ENCODE measurements at places on chromosomes 5 and 9.

DNA sequence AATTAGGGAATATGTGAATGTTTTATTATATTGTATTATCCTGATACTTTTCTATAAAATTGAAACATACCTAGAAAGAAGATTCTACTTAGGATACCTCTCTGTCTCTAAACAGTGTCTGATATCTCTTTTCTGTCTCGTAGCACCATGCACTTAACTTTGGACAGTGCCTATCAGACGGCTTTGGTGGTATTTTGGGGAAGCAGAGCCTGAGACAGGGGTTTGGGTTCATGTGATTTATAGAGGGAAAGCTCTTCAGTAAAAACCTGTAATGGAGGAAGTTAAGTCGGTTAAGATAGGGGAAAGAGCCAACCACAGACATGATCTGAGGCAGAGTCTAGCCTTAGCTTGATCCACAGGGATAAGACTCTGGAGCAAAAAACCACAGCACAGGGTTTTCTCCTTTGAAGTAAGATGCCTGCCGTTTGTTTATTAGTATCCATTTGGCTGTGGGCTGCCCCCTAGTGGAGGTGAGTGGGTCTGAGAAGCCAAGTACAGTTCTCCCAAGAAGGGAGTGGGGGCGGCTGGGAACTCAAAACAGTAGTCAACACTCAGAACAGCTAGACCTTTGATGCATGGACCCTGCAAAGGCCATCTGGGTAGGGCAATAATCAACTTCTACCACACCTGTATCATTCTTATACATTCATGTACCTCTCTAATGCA lies 141.2 kb upstream of the ASTN2 start:
- peak; percentile 52 for DNase-seq

GRCh38 chr9:107249131-107249533 lies 33.9 kb upstream of the RAD23B start:
- DNase-seq, result no peak

GRCh38 chr9:113998525-113999255 lies 79.4 kb downstream of the AMBP start:
- no peak for DNase-seq

DNA sequence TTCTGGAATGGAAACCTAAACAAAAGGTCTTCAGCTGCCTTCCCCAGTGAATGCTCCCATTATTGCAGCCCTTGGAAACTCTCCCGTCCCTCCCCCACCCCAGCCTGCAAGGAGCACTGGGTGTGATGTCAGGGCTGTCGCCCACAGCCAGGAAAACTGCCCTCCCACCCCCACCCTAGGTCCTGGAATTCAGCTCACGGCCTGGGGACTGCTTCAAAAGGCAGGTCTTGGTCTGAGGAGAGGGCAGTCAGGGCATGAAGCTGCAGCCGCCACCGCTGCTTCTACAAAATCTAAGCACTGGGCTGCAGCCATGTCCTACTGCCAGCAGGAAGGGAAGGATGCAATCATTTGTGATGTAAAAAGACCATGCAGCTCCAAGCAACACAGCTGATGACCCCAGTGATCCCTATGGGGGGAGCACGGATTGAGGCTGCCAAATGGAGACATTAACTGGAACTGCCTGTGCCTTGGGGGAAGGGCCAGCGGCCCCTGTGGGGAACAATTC lies 11.4 kb downstream of the GRHPR start:
- no peak for DNase-seq

GRCh38 chr5:123278284-123278683 lies 144.9 kb downstream of the CEP120 start:
- DNase-seq, result no peak
